ENCODE measurements at places on chromosomes 2 and 18.

DNA sequence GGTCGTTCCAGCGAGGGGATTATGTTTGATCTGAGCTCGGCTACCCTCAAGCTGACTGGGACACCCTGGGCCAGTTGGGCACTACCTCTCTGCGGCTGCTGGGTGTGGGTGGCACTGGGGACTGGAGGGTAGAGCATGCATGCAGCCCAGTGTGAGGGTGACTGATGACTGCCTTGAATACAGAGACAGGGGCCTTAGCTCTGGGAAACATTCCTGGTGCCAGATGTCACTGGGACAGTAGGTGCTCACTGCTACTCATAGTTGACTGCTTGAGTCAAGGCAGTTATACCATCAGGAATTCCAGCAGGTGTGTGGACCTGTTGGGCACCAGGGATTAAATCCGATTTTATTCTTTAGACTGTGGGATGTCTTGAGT, 33.6 kb upstream of the ATP6V1B1 start:
- DNase-seq = no peak

- no peak for DNase-seq
Measured at GRCh38 chr2:29189052-29189451, 73.8 kb downstream of the CLIP4 start.

DNA sequence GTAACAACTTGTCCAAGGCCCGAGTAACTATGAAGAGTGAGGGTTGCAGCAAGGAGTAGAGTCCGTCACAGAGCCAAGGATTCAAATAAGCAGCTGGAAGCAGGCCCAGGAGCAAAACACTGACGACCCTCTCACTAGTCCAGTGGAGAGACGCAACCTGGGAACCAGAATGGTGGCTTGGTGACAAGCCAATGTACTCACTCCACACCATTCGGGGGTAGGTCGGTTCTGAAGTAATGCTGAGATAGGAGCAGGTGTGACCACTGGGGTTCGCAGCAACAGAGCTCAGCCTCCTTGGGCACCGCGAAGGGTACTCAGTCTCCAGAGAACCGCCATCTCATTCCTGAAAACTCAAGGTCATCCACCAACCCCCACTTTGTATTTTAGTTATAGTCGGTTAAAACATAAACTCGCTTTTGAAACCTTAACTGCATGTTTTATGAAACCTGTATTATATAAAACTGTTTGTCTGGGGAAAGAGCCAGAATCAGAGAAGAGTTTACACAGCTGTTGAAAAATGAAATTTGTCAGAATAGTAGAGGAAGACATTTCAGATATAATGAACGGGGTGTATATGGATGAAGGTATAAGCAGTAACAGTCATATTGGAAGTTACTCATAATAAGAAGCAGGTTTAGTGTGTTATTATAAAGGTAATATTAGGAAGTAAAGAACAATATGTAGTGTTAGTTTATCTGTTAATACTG, 8.6 kb downstream of the ANKRD62 start:
- DNase-seq = peak; percentile 54

GRCh38 chr2:113777371-113777770, 20.9 kb upstream of the SLC35F5 start:
- DNase-seq = no peak

DNA sequence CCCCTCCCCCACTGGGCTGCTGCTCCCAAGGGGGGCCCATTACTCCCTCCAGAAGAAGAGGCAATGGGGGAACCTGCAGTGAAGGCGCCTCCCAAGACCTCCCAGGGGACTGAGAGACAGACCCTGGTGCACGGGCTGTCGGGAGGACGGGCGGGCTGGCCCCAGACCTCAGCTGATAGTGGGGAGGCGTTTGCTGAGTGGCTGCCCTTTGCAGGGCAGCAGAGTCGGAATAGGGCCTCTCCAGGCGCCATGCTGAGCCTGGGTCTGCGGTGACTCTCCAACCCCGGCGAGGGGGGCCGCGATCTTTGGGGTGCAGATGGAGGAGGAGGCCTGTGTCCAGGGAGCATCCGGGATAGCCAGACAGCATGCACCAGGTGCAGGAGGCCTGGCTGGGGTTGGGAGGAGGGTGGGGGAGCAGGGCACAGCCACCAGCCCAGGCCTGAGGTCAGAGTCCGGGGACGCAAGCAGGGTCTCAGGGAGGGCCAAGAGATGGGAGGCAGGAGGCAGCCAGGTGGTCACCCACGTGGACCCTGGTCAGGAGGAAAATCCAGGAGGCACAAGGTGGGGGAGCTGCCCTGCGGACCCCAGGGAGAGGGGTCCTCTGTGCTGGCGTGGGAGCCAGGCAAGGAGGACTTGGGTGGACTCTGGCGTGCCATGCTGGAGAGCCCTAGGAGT, 11.0 kb downstream of the CROCC2 start:
- no peak for DNase-seq

GRCh38 chr2:178112202-178113152, at the start of gene RBM45:
RBM45 (plus strand) TSS chr2:178112437; CDS start chr2:178112547, 110 bp downstream.
- peak; percentile 76 for DNase-seq

- DNase-seq = no peak
Measured at GRCh38 chr2:64492821-64493220, 31.3 kb upstream of the AFTPH start.
